T-helper 9 cell (primary cell): ENCODE measurements at places on chromosomes 2 and 18.

DNA sequence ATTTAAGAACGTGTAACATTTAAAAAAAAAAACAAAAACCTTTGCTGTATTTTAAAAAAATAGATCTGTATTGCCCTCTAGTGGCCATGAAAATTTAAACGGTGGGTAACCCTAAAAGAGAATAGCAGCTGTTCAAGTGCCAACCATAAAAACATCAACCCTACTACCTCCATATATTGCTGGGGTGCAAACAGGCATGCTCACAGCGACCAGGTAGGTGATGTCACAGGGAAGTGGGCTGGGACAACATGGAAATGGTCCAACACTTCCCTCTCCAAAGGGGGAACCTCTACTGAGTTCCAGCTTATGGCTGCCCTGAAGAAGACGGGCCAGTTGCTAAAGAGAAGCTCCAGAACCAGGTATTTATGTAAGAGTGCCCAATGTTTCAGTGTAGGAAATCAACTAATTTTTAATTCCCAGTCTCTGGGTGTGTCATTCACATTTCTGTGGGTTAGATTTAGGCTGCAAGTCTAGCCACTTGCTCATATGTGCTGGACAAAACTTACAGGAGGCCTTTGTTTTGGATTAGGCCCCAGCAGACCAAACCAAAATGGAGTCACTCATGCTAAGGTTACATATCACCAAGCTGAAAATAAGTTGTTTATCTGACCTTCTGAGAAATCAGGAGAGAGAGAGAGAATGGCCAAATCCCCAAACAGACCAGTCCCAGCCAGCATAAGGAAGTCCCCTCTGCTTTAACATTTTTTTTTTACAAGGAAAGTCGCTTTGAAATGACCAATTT, 54.5 kb downstream of the SKA1 start:
- no peak for DNase-seq

DNA sequence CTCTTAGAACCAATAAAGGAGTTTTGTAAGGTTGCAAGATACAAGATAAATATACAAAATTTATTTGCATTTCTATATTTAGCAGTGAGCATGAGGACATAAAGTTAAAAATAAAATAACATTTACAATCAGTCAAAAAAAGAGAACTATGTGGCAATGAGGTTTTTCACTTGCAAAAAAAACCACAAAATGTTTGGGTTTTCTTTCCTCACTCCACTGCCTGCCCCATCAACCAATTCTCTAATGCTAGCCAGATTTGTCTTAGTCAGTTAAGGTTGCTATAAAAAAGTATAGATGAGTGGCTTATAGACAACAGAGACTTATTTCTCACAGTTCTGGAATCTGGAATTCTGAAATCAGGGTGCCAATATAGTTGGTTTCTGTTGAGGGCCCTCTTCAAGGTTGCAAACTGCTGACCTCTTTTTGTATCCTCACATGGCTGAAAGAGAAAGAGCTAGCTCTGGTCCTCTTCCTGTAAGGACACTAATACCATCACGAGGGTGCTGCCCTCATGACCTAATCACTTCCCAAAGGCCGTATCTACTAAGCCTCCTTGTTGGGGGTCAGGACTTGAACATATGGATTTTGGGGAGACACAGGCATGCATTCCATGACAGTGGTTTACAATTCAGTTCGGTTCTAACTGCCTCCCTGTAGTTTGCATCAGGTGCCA, 566.2 kb downstream of the GALR1 start:
- DNase-seq, result no peak

GRCh38 chr2:28821295-28821958, 10.8 kb downstream of the SPDYA start:
- peak; percentile 45 for DNase-seq

GRCh38 chr2:106117347-106117746, 76.8 kb downstream of the UXS1 start:
- DNase-seq, result no peak

DNA sequence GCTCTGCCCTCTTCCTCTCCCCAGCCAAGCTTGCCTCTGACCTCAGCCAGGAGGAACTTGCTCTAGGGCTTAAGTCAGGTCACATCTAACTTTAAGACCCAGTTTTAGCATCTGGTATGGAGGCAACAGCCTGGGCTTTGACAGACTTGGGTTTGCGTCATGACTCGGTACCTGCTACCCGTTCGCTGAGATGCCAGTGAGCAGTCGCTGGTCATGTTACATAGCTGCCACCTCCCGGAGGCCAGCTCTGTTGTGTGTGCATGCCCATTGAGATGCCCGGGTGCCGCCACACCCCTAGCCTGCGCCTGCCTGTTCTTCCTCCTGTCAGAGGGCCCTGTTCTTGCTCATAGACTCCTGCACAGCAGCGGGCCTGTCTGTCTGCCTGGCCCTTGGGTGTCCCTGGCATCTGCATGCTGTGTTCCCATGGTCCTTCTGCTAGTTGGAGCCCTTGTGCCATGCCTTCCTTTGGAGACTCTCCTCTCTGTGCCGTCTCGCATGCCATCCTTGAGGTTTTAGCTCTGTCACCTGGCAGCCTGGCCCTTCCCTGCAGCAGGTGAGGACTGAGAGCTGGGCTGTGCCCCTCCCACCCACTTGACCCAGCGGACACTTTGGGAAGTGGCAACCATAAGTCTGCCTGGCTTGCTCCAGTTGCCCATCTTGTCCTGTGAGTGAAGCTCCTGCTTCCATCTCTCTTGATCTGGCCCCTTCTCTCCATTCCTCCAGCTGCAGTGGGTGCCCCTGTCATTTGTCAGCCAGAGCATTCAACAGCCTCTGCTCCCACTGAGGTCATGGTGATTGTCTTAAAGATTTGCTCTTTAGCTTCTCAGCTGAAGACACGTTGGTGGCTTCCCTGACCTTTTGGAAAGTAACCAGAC, 24.9 kb downstream of the ASAP2 start:
- DNase-seq, result no peak

GRCh38 chr2:47457268-47457667, 54.3 kb downstream of the MSH2 start:
- no peak for DNase-seq

- DNase-seq, result no peak
Measured at GRCh38 chr2:157443795-157444640, at the start of gene CYTIP. CYTIP (minus strand) TSS chr2:157444089; CDS start chr2:157444020, 69 bp downstream.

GRCh38 chr2:100902817-100903405, 83.0 kb downstream of the NPAS2 start:
- DNase-seq, result no peak

DNA sequence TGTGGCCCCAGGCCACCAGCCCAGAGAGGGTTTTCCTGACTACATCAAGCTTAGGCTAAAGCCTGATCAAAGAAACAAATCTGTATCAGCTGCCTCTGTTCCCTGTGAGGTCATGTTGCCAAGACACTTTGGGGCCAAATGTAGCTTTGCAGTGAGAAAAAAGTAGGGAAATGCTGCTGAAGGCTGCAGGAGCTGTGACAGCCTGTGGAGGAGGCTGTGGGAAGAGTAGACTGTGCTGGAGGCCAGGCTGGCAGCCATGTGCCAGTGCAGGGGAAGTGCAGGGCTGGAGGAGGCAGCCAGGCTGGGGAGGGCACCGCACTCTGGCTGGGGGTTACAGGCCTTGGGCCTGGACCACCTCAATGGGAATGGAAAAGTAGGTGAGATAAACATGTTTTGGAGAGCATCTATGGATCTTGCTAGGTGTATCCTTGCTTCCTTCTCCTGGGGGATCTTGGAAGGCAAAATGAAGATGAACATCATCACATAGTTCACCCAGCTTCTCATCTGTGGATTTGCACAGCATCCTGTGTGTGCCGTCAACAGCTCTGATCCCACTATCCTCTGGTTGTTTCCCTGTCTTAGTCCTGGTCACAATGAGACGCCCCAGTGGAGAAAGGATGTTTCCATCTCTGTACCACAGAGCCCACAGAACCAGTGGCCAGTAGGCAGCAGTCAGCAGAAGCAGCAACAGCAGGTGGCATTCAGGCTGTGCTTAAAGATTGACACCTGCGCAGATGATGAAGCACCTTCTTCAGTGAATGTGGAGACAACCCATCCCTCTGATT, 103.8 kb upstream of the COPS8 start:
- no peak for DNase-seq

DNA sequence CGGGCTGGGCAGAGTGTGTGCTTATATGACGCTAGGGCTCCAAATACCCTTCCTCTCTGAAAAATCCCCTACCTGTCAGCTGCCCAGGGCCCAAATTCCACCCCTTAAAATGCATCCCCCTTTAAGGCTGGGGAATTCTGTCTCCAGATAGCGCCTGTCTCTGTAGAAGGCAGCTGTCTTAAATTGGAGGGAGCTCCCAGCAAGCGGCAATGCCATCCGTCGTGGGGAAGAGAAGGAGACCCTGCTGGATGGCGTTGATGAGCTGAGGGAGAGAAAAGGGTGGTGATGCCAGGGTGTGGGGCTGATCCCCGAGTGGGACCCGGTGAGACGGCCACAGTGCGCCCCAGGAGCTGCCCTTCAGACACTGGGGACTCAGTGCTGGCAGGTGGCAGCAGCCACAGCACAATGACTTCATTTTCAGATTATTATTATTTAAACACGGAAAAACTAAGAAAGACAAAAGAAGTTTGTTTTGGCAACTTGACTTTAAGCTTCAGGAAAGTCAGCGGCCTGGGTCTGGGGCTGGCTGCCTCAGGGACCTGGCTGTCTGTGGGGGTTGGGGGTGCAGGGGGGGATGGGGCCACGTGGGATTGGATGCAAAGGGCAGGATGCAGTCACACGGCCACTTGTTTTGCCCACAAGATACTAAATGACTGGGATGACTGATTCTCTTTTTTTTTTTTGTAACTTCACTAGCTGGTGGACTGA, 152.8 kb downstream of the TFCP2L1 start:
- DNase-seq, result no peak
